Stimulated activated CD4-positive, alpha-beta T cell treated with anti-CD3 and anti-CD28 coated beads, Interleukin-1b, Interleukin-23, amount 100 ng/mL, for 1 hour (primary cell): ENCODE measurements at places on chromosomes 11 and 22.
A peak's percentile ranks its signal among the peaks of the same experiment; 100 is the strongest.

DNA sequence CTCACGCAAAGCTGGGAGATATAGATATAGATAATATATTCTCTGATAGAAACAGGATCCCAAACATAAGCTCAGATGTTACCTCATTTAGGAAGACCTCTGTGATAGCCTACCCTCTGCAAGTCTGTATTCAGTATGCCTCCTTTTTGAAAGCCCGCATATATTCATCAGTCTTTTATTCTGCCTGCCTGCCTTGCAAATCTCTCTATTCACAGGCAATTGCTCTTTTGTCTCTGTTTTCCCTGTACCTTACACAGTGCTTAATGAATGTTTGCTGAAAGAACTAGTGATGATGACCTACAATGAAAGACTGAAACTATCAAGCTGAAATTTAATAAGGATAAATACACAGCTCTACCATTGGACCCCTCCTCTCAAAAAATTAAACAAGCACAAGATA is 18.4 kb downstream of the DEUP1 start:
- DNase-seq: no peak

DNA sequence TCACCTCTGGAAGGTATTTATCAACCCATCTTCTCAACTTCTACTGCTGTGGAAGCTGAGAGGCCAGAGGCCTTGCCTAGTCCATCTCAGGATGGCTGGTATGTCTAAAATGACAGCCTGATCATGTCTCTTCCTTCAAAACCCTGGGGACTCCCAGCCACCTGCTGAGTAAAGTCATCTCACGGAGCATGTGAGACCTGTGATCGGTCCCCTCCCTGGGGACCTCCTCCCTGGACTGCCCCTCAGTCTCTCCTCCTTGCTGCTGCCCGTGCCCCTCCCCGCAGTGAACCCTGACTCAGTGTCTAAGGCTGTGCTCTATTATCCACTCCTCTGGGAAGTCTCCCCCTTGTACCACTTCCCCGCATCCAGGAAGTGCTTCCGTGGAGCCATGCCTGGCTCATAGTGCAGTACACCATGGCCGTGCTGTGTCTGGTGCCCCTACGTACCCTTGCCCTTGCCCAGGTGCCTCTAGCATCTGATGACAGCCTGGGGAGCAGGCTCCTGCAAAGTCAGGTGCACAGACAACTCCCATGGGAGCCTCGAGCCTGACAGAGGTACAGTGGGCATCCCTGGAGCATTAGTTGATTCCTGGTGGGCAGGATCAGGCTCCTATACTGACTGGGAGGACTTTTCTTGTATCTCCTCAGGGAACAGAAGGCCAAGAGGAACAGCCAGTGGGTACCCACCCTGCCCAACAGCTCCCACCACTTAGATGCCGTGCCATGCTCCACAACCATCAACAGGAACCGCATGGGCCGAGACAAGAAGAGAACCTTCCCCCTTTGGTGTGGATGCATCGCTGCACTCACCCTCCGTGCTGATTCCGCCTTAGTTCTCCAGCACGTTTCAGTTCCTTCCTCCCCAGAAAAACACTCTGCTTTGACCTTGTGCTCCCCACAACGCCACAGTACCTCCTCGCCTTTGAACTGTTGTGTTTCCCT is 13.8 kb downstream of the SMARCB1 start:
- DNase-seq: no peak

DNA sequence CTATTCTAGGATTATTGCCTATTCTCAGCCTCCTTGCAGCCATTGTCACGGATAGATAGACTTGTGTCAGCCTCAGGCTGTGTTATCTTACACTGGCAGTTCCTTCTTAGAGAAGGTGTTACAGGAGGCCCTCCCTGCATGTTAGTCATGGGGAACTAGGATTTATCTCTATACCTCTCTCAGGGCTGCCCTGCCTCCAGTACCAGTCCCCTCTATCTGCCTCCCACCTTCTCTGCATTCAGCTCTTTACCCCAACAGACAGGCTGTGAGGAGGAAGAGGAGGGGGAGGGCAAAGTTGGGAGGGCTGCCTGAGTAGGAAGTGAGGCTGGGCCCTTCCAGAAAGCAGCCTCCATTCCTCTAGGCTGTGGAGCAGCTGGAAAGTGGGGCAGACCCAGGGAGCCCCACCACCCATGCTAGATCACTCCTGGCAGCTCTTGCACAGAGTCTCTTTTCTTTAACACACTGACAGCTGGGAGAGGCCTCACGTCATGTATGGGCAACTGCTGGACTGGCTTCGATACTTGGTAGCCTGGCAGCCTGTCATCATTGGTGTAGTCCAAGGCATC is 2.9 kb upstream of the IL18BP start:
- DNase-seq: no peak

- DNase-seq: no peak
Observed at GRCh38 chr11:86627776-86628455, 44.5 kb downstream of the ME3 start.

- no peak for DNase-seq
Observed at GRCh38 chr11:68528630-68529029, 68.1 kb downstream of the PPP6R3 start.

DNA sequence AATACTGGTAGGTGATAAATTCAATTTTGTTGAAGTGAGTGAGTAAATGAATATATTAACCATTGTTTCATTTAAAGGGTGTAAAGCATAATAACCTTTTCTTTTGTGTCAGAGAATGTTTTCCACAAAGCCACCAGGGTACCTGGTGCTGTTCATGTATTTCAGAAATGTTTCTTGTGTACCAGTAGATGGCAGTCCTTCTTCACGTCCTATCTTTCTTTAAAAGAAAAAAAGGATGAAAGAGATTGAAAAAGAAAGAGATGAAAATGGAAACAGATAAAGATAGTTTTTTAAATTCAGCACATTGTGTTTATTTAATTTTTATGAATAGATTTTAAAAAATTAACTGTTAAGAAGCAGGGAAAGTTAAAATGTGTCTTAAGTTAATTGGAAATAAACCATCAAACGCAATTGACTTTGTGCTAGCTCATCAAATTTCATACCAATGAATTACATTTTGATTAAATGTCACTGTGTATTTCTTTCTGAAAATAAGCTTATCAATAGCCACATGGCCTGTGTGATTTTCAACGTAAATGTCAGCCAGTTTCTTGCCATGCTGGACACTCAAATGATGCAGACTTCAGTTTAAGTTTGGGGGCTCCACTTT is 65.5 kb upstream of the CHORDC1 start:
- no peak for DNase-seq

GRCh38 chr11:8732324-8732670 is 49.7 kb downstream of the RPL27A start:
- DNase-seq: no peak

DNA sequence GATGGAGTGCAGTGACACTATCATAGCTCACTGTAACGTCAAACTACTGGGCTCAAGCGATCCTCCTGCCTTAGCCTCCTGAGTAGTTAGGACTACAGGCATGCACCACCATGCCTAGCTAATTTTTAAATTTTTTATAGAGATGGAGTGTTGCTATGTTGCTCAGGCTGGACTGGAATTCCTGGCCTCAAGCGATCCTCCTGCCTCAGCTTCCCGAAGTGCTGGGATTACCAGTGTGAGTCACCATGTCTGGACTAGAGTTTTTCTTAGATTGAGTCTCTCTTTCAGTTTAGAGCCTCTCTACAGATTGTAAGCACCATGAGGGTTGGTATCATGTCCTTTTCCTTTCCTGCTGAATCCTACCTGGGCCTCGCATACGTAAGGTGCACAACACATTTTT is 57.3 kb upstream of the ALKBH3 start:
- DNase-seq: no peak

GRCh38 chr11:44017443-44018126 is 30.2 kb upstream of the ACCSL start:
- no peak for DNase-seq

DNA sequence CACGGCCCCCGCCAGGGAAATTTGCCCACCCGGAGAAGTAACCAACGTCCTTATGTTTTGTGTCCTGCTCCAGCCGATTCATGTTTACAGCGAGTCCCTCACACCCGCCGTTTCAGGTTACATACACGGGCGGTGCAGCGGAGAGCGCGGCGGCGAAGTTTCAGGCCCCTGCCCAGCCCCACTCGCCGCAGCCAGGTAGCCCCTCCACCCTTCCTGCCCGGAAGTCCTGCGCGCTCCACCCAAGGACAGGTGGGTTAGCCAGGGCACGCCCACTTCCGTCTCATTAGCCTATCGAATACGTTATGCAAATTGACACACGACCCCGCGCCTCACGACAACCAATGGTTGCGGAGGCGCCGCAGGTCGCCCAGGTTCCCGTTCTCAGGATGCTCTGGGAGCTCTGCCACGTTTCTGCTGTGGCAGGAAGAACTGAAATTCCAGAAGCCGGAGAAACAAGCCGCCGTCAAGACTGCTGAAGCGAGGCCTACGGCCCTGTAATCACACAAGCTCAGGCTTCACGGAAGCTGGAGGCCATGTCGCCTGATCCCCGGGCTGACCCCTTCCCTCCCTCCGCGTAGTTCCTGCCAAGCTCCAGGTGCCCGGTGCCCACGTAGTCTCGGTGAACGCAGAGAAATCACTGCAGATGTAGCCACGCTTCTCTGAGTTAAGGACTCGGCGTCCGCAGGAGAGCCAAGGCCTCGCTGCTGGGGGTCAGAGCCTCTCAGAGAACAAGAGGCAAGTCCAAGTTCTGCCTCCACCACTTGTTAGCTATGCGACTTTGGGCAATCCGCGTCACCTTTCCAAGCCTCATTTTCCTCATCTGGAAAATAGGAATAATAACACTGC is 22.4 kb upstream of the MYH9 start:
- DNase-seq: no peak

DNA sequence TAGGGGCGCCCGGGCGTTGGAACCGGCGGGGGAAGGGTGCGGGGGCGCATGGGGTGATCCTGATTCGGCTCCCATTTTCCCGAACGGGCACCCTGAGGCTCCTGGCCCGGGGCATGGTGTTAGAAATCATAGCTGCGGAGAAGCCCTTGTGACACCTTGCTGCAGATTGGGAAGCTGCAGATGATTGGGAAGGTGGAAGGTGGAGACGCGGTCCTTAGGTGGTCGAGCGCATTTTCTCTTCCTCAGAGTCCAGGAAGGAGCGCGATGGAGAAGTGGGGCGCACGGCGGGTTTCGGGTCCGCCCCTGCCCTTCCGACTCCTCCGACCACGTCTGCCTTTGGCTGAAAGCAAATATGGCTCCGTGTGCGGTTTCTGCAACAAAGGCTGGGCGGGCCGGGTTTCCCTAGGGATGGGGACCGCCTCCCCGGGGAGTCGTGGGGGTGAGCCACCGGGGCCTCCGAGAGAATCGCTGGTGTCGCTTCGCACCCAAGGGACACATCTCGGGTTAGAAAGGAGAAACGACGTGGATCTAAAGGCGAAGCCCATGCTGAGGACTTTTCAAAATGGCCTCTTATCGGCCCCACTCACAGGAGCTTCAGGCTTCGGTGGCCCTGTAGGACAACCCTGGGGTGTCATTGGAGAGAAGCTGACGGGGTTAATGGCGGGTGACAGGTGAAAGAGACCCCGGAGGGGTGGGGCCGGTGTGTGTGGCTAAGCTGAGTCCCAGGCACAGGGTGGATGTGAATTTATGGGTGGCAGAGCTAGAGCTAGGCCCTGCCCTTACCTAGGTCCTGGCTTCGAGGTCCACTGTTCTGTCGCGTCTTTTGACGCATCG is 707 bp upstream of the FTH1 start:
- DNase-seq: no peak

DNA sequence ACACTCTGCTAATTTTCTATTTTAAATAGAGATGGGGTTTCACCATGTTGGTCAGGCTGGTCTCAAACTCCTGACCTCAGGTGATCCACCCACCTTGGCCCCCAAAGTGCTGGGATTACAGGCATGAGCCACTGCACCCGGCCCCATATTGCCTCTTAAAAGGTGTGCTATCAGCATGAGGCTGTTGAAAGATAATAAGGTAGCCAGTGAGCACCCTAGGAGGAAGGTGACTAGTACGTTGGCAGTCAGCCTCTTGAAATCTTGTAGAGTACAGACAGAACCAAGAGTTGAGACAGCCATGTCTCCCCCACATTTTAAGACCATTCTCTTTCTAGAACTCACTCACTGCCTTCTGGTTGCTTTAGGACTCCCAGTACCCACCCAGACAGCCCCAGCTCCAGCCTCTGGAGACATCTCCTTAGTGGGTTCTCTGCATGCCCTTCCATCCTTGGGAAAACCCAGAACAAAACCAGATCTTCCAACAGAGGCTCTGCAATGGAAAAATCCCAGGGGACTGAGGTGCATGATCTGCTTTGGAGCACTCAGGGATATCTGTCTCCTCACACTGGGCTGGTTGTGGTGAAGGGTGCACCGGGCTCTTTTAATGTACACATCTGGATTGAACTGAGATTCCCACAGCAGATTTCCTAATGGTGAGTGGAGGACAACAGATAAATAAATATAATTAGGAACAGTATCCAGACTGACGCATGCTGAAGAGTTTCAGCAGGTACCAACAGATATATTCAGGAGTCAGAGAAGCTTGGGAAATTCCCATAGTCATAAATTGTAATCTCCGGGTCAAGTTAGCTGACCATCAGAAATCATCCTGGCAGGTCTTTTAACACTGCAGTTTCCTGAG is 49.4 kb downstream of the LRRC74B start:
- no peak for DNase-seq

- DNase-seq: no peak
Observed at GRCh38 chr11:35223991-35224390, 85.0 kb downstream of the CD44 start.

GRCh38 chr11:120635136-120635810 is 123.7 kb downstream of the GRIK4 start:
- DNase-seq: no peak

- DNase-seq: no peak
Observed at GRCh38 chr11:112016765-112017376, 8.3 kb upstream of the DLAT start.

GRCh38 chr22:46674367-46674781 is 54.2 kb downstream of the GRAMD4 start:
- DNase-seq: peak; percentile 88

DNA sequence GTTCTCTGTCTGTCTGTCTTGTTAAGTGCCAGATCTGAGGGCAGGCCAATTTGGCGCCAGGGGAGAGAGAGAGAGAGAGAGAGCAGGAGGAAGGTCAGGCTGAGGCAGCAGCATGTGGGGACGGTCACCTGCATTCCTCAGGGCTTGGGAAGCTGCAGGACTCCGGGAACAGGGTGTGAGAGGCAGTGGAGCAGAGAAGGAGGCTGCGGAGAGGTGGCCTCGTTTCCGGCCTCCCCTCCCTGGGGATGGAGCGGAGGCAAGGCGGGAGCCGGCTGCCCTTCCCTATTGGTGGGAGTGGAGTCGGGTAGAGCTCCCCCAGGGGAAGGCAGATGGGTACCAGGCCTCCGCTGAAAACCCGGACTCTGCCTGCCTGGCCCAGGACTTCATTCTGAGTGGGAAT is 9.7 kb downstream of the CLMP start:
- DNase-seq: no peak
